GF-D8 (cell line): ENCODE measurements at places on chromosomes 12 and 14.

DNA sequence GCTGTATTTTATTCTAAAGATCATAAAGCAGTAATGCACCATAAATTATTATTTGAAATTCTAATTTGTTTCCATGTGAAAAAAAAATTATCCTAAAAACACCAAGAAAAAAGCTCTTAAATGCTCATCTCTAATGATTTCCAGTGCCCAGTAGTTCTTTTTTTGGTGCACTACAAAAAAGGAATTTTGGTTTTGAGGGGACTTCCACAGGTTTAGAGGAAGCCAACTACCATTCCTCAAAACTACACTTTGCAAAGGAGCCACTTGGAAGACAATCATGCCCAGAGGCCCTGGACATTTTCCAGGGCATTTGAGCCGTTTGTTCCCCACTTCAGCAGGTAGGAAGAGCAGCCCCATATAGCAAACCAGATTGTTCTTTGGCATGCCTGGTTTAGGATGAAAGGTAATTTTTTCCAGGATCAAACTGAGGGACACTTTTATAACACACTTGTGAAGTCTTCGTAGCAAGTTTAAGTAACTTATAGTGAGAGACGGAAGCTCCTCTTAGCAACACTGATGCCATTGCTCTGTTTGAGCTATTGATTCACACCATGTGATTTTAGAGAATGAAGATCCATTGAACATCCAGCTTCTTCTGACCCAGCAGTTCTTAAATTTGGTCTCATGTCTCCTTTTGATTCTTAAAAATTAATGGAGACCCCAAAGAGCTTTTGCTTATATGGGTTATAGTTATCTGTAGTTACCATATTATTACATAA is 187.9 kb downstream of the ETV6 start:
- no peak for DNase-seq

GRCh38 chr12:127594351-127594970 is 672.5 kb upstream of the TMEM132C start:
- no peak for DNase-seq

DNA sequence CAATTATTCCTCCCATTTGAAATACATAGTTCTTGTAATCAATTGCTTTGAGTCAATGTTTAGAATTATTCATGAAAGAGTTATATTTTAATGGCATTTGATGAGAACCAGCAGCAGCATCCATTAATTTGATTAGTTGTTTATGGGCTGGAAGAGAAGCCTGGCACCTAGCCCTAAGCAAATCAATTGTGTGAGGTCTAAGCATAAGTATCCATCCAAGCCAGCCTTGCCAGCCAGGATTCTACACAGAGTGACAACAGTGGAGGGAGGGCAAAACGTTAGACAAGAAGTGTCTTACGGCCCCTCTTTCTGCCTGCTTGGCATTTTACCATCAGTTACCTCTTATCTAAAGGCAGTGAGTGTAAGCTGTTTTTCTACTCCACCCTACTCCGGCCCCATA is 478.5 kb downstream of the NELL2 start:
- DNase-seq = no peak

DNA sequence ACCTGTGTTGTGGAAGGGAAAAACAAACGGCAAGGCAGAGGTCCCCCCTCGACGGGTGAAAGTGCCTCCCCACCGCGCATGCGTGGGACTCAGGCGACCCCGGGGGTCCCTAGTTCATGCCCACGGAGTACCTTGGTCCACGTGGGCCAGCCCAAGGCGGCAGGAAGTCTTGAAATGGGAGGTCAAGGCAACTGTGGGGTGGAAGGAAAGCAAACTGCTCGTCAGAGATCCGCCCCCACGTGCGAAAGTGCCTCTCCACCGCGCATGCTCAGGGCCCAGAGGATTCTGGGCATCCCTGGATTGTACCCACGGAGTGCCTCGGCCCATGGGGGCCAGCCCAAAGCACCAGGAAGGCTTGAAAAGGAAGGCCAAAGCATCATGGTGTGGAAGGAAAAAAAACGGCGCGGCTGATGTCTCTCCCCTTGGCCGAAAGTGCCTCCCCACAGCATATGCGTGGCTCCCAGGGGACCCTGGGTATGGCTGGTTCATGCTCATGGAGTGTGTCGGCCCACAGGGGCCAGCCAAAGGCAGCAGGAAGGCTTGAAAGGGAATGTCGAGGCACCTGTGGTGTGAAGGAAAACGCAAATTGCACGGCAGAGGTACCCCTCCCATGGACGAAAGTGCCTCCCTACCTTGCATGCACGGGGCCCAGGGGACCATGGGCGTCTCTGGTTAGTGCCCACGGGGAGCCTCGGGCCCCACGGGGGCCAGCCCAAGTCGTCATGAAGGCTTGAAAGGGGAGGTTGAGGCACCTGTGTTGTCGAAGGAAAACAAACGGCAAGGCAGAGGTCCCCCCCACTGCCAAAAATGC is 369.7 kb downstream of the ALG10 start:
- DNase-seq = no peak

GRCh38 chr14:53190938-53191337 is 37.8 kb upstream of the DDHD1 start:
- DNase-seq = no peak

DNA sequence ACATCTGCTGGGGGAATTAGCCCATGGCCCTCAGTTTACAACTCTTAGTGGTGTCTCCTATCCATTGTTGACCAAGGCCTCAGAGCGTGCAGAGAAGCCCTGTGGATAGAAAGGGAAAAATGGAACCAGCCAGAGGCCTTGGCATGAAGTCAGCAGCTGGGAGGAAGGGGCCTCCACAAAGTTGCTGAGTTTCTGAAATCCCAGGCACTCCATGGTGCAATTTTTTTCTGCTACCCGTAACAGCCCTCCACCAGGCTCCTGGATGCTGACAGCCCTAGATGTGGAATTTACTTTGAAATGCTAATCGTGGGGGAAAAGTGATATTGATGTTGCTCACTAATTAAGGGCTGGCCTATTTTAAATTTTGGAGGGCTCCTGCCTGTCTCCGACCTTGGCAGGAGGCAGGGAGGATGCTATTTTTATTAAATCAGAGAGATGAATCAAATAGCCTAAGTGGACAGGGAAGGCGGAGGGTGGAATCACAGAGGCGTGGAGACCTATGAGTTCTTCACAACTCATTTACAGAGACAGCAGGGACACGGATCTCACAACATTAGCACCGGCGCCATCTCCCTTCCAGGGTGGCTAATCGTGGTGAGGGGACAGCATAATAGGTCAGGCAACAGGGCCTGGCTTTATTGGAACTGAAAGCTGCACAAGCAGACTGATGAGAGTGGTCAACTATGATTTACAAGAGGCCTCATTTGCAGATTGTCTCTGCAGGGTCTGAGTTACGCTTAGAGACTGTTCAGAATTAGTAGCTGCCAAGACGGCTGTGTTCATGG is 99.8 kb upstream of the WSCD2 start:
- DNase-seq = no peak

DNA sequence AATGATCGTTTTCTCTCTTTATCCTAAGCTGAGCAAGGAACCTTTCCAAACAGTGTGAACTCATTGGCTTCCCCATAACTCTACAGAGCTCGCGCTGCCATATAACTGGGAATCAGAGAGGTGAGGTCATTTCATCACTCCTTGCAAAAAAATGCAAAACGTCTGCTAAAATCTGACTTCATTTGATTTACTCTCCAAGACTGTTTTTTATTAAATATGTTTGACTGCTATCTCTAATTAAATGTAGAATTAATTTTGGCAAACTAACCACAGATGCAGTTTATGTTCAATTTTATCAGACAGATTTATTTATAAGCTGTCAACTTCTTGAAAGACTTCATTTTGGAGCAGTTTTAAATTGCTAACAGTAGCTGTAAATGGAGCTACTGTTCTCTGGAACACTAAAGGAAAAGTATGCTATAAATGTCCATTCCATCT is 131.6 kb upstream of the SOX5 start:
- DNase-seq = no peak

- no peak for DNase-seq
Observed at GRCh38 chr14:33375786-33376185, 437.1 kb downstream of the NPAS3 start.

DNA sequence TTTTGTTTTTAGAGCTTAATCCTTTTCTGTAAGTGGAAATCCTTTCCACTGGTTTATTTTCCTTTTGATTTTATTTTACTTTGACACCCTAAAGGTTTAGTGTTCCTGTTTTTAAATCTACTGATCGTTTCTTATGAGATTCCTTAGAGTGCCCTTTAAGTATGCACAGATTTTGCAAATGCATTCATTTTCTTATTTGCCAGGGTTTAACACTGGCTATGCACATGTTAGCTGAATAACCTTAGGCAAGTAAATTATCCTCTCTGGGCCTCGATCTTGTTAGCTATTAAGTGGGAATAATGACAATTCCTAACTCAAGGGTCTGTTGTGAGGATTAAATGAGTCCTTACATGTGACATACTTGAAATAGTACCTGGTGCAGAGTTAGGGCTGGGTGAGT is 136.0 kb downstream of the BICD1 start:
- DNase-seq = no peak

DNA sequence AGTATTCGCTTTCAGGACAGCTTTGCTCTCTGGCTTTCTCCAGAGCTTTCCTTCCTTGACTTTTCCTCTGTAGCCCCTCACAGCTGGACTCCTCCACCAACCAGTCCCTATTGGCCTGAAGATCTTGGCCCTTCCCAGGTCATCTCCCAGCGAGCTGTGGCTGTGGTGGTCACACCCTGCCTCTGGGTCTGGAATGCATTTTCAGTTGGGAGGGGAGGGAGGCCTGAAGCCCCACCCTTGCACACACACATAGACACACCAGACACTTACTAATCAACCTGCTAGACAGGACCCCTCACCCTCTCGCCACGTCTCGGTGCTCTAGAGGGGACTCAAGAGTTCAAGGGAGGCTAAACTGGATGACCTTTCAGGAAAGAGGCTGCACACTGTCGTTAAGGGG is 13.9 kb downstream of the JDP2 start:
- DNase-seq = no peak

DNA sequence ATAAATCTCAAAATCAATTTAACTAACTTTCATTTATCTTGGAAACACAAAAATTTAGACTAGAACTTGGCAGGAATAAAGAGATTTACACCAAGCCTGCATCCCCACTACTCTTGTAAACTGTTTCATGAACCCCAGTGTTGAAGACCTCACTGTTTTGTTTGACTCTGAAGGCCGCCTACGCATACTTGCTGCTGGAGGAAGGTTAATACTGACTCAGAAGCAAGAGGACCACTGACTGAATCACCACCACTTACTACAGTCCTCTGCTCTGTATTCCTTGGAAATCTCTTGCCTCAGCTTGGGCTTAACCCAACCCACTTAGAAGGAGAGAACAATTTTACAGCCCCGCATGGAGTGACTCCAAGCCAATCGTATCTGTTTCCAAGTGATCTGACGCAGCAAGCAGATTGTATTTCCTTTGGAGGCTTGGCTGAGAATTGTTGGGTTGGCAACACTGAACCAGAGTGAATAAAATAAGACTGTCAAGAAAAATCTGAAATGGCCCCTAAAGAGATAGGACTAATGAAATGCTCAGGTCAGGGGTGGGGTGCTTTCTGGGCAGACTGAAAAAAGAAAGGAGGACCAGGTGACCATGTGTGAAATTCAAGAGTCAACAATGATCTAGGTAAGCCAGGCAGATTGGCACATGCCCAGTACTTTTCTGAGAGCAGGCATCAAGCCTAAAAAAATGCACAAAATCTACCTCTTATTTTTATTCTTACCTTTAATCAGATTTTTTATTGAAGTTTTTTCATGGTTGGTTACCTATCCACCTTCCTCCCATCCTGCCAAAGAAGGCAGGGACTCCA is 248.6 kb downstream of the ZFP36L1 start:
- no peak for DNase-seq

DNA sequence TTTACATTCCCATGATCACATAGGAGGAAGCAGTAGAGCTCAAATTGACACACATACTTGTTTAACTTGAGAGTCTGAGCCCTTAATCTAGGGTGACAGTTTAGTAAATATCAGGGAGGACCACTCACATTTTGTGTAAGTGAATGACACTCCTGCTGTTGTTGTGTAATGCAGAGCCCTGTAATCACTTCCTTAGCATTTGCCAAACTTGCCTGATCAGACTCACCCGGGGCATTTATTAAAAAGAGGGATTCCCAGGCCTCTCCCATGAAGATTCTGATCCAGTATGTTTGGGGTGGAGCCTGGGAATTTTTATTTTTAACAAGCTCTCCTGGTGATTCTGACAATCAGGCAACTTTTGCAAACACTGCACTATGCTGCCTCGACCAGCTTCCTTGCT is 119.6 kb downstream of the NUAK1 start:
- no peak for DNase-seq

DNA sequence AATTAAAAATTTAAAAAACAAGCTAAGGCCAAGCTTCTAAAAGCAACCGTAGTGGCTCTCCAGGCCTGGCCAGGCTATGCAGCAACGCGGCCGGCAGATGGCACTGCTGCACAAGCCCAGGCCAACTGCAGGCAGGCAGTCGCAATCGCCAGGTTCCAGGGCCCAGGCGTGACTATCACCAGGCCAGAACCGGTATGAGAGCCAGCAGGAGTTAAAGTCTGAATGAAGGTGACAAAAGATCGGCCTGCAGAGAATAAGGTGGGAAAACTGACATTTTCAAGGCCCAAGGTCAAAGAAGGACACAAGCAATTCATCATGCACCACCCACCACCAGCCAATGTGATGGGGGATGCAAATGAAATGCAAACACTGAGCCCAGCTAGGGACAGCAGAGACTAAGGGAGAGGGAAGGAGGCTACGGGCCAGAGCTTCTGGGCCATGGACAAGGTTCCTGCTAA is 43.6 kb upstream of the ANO2 start:
- no peak for DNase-seq

DNA sequence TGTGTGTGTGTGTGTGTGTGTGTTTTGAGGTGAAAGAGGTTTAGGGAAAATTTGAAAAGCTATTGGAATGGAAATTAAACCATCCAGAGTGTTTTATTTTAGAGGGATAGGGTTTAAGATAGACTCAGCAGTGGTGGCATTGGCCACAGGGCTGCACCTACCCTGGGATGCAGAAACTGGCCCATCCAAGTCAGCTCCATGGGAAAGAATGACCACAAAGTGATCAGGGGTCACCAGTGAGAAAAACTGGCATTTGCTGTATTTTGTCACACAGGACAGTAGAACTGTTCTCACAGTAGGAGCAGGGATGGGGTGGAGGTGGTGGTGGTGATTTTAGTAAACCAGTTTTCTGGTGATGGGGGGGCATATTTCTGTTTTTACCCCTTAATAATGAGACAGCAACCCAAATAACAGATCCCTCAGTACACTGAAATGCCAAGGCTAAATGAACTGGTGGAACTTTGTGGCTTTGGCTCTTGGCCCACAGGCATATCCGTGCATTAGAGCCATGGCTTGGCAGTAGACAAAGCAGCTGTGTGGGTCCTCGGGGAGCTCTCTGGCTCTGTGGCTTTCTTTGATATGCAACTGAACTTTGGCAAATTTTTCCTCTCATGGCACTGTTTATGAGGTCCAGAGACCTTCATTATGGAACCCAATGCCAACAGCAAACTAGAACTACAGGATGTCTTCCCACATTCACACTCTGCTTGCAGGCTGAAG is 348.3 kb downstream of the ZFP36L1 start:
- no peak for DNase-seq
